ENCODE measurements at places on chromosomes 12 and 14.

GRCh38 chr14:41668356-41668755 is 61.7 kb downstream of the LRFN5 start:
- peak; percentile 38 for DNase-seq

DNA sequence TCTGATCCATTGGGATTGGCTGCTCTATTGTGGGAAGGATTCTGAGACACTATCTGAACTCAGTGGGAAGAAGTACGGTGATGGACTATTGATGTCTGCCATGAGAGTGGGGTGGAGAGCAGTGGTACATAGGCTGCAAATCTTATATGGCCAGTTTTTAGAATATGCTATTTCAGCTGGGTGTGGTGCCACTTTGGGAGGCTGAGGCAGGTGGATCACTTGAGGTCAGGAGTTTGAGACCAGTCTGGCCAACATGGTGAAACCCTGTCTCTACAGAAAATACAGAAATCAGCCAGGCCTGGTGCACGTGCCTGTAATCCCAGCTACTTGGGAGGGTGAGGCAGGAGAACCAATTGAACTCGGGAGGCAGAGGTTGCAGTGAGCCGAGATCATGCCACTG is 505.9 kb downstream of the MED13L start:
- DNase-seq, result no peak

GRCh38 chr14:98736701-98737338 is 535.2 kb downstream of the BCL11B start:
- peak; percentile 45 for DNase-seq

DNA sequence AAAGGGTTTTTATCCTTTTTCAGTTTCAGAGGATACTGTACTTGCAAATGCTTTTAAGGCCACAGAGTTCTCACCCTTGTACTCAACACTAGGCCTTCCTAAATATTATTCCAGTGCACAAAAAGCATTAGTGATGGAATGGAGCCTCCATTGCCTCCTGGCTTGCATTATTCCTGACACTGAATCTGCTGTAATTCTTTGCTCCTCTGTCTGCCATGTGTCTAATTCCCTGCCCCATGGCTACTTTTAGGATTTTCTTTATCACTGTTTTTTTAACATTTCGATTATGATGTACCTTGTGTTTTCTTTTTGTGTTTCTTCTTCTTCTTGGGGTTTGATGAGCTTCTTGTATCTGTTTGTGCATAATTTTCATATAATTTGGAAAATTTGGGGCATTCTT is 29.5 kb downstream of the SUSD6 start:
- DNase-seq, result no peak

DNA sequence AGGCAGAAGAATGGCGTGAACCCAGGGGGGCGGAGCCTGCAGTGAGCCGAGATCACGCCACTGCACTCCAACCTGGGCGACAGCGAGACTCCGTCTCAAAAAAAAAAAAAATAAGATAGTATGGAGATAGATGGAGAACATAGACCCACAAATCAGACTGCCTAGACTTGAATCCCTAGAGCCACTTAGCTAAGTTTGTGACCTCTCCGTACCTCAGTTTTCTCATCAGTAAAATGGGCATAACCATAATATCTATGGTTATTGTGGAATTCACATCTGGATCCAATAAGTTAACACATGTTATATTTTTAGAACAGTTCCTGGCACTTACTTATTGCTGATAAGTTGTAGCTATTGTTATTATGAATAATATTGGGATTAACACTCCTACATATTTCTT is 7.2 kb downstream of the PROX2 start:
- DNase-seq, result no peak

GRCh38 chr12:132803888-132804287 is 24.8 kb downstream of the GOLGA3 start:
- no peak for DNase-seq

DNA sequence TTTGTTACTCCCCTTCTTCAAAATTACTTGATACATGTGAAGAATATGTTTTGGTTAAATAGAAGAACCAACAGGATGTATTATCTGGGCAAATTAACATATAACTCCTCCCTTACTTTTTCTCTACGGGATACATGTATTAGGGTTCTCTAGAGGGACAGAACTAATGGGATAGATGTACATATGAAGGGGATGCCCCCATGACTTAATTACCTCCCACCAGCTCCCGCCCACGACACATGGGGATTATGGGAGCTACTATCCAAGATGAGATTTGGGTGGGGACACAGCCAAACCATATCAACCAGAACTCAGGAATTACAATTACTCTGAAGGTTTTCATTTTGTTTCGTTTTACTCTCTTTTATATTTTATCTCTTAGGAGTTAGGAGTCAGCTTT is 41.3 kb downstream of the VRK1 start:
- DNase-seq, result no peak

DNA sequence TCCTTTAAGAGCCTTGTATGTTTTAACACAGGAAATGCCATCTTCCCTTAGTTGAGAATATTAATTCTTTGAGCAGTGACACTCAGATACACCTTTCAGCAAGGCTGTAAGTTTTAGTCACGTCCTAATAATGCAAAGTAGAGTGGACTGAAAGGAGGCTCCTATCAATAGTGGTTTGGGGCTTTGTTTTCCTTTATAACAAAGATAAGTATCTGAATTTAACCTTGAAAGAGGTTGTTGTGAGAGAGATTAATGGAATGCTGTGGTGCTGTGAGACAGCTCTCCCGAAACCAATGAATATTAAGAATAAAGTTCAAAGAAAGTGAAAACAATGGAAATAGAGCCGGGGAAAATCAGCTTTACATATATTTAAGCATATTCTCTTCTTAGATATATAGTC is 259.6 kb downstream of the ERC1 start:
- DNase-seq, result no peak

GRCh38 chr12:2486796-2487195 is 308.0 kb upstream of the FKBP4 start:
- DNase-seq, result no peak

GRCh38 chr14:93059917-93060545 is 55.7 kb downstream of the ITPK1 start:
- no peak for DNase-seq

- DNase-seq, result no peak
These were observed 16.0 kb downstream of the FNTB start for GRCh38 chr14:65002586-65003210.

- DNase-seq, result no peak
These were observed 10.7 kb downstream of the KANSL2 start for GRCh38 chr12:48671231-48671856.
